ENCODE measurements at places on chromosomes 6 and 20.

GRCh38 chr20:23412026-23412425 lies 9.3 kb downstream of the NAPB start:
- DNase-seq, result no peak

DNA sequence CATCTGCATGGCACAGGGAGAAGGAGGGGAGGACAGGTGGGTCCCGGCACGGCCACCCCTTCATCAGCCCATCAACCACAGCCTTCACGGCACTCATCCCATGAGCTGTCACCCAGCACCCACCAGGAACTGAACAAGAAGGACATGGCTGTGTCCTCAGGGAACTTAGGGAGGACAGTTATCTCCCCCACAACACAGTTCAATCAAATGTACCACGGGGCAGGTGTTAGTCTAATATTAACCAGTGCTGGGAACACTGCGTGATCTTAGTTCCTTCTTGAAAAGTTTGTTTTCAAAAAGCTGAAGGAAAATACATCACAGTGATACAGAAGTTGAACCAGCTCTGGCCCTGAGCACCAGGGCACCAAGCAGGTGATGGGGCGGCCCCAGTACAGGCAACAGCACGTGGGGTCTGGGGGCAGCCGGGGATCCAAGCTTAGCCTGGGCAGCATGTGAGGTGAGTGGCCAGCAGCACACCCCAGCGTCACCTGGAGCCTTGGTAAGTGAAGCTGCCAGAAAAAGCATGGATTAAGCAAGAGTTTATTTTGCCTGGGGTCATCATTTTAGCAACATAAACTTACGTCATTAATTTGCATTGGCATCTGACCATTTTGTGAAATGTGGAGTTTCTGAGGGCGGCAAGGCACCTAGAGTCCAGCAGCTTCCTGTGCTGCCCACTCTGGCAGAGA lies 35.5 kb upstream of the AFDN start:
- no peak for DNase-seq

DNA sequence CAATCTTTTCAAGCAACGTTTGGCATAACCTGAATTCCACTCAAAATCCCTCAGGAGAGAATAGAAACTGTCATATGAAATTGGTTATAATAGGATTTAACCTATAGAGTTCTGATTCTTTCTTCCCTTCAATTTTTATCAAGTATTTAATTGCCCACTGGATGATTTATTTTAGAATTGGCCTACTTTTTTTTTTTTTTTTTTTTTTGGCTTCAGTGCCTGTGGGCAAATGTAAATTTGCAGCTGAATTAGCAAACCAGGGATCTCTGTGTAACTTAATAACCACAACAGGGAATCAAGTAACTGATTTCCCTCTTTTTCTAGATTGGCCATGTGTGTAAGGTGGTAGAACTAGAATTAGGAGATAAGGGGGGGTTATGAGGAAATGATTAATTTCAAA lies 157.0 kb downstream of the SOX4 start:
- no peak for DNase-seq

GRCh38 chr6:134519465-134519864 lies 201.6 kb upstream of the SGK1 start:
- no peak for DNase-seq

- DNase-seq, result no peak
Measured at GRCh38 chr6:79635232-79635543, 4.1 kb downstream of the SH3BGRL2 start.

GRCh38 chr6:137136065-137136464 lies 37.4 kb downstream of the IL22RA2 start:
- DNase-seq, result no peak

GRCh38 chr6:38997128-38997761 lies 51.3 kb upstream of the GLP1R start:
- no peak for DNase-seq

GRCh38 chr6:658244-658643 lies 1.3 kb upstream of the HUS1B start:
- DNase-seq, result no peak

All from cortex of kidney (tissue), 1 donor.